NCI-H2171 (cell line): ENCODE measurements at places on chromosomes 6 and 20.

DNA sequence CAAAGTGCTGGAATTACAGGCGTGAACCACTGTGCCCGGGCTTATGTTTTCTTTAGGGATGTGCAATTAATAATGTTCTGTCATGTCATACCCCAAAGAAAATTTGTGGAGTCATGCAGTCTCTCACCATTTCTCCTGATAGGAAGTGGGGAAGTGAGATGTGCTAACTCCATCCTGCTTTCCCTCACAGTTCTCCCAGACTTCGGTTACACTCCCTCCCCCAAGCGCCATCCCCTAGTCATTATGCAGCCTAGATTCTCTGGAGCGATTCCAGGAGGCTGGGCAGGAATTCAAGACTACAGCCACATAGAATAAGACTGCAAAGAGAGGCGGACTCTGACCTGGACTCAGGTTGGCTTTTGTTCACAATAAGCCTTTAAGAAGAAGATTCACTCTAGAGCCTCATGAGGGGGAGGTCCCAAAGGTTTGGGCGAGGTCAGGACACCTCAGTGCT is 271.4 kb downstream of the ALDH8A1 start:
- DNase-seq = peak; percentile 1

- DNase-seq = no peak
Measured at GRCh38 chr6:161434350-161434749, 160.5 kb upstream of the AGPAT4 start.

GRCh38 chr6:39430871-39431523 is 108.5 kb upstream of the KCNK16 start:
- peak; percentile 70 for DNase-seq

DNA sequence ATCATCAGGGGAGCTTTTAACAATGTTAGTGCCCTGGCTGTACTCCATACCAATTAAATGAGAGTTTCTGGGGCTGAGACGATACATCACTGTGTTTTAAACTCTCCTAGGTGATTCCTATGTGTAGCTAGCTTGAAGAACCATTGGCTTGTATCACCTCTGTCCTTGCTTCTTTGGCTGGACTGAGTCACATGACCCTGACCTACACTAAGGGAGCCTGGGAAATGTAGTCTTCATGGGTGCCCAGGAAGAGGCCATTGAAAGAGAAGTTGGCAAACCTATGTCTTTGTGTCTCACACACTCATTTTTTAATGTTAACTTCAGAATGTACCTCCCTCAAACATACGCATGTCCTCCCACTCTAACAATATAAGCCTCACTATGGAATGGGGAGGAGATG is 506.6 kb downstream of the DHX35 start:
- no peak for DNase-seq
